Activated CD8-positive, alpha-beta memory T cell treated with anti-CD3 and anti-CD28 coated beads, Interleukin-2, amount 50 U/mL, for 4 hours (primary cell): ENCODE measurements at places on chromosomes 11 and 22.

- DNase-seq: no peak
Measured at GRCh38 chr22:32800158-32800882, 1.2 kb upstream of the TIMP3 start.

DNA sequence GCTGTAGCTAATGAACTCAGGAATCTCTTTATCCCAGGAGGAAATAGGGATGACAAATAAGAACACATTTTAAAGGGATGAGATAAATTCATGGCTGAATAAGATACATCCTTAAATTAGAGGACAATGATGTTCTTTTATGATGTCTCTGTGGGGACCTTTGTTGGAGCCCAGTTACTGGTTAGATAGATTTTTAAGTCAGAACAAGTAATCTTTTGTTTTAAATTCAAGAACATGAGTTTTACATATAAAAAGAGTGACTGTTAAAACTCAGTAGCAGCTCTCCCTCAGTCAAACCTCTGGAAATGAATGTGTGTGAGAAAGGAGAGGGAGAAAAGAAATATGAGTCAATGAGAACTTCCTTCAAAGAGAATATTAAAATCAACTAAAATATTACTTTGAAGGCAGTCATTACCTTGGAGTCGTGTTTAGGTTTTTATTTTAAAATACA, 241.6 kb downstream of the SWAP70 start:
- no peak for DNase-seq

- no peak for DNase-seq
Measured at GRCh38 chr11:88310246-88310645, 27.3 kb downstream of the CTSC start.

GRCh38 chr11:35605706-35606105, 12.6 kb upstream of the FJX1 start:
- DNase-seq: no peak

GRCh38 chr11:134024420-134025081, 44.3 kb upstream of the JAM3 start:
- no peak for DNase-seq

DNA sequence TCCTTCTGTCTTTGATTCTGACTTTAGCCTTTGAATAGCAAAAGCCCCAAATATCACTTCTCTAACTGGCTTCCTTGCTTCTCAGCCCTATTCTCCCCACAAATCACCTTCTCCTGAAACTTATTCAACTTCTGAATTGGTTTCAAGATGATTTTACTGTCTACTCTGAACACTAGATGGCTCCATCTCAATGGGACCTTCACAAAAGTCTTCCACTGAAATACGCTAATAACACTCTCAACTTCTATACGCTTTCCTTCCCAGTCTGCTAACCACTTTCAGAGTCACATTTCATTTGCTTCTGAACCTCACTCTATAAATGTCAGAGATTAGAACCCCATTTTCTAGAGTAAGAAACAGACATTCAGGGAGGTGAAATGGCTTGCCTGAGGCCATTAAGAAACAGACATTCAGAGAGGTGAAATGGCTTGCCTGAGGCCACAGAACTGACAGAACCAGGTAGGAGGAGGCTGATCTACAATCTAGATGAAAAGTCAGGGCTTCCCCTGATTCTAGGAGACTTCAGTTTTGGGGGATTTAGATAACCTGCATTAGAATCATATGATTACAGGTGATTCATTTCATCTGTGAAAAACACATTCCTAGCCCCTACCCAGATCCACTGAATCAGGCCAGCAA, 20.6 kb downstream of the MORC2 start:
- no peak for DNase-seq

DNA sequence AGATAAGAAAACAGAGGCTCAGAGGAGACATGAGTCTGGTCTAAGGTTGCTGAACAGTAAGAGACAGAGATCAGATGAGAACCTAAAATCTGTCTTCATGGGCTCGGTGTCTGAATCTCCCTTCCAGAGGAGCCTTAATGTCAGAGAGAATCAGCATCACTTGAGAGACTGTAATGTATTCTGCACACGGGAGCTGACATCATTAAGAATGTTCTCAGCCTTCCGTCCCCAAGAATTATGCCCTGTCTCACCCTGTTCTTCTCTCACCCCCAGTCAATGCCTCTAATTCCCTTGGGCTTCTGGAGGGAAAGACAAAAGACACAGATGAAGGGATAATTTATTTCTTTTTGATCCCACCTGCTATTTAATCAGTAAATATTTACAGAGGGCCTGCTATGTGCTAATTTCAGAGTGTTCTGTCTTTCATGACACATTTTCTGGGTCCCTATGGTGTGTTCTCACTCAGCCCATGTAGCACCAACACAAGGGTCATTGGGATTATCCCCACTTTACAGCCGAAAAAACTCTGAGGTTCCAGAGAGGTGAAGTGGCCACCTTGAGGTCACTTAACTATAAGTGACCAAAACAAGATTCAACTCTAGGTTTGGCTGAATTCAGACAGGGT, 61.8 kb downstream of the CD82 start:
- no peak for DNase-seq
